ENCODE measurements at places on chromosomes 3 and 15.
A peak's percentile ranks its signal among the peaks of the same experiment; 100 is the strongest.

- peak; percentile 85 for DNase-seq
These were observed 4.7 kb upstream of the RNF13 start for GRCh38 chr3:149808209-149808829.

DNA sequence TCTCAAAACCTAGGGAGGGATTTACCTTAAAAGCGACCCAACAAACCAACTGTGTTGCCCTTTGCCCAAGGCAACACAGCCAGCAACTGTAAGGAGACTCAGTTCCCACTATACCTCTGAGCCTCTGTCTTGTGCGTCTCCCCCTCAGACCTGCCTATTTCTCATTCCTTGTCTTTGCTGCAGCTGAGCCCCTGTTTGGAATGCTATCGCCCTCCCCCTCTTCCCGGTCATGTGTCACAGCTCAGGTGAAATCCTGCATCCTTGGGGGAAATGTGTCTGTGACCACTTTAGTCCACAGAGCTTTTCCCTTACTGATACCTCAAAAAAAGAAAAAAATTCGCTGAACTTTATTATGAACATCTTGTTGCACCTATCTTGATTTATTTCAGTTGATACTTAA is 52.0 kb upstream of the LRIG1 start:
- no peak for DNase-seq

DNA sequence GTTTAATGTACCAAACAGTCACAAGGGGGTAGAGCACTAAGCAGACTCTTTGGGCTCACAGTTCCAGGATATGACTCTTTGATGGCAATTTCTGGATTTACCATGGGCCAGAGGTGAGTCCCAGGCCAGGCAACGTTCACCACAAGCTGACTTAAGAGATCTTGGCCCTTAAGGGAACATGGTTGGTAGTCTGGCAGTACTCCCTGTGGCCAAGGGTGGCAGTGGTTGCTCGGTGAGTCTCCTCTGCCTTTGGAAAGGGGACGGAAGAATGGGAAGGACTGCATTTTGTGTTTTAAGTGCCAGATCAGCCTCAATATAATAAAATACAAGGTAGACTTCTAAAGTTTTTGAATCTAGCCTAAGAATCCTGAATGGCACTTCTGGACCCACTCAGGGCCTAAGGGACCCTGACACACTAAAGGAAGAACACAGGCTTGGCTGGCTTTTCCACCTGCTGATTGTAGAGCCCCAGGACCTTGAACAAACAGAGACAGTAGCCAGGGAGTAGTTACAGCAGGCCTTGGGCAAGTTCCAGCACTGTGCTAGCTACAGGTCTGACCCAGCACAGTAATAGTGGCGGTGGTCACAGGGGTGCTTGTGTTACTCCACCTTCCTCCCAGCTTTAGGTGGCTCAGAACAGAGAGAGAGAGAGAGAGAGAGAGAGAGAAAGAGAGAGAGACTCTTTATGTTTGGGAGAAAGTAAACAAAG is 730.7 kb upstream of the ALCAM start:
- DNase-seq = no peak

GRCh38 chr3:131903988-131904415 is 130.8 kb downstream of the CPNE4 start:
- DNase-seq = peak; percentile 87

GRCh38 chr15:62244762-62245161 is 79.7 kb upstream of the C2CD4B start:
- no peak for DNase-seq

DNA sequence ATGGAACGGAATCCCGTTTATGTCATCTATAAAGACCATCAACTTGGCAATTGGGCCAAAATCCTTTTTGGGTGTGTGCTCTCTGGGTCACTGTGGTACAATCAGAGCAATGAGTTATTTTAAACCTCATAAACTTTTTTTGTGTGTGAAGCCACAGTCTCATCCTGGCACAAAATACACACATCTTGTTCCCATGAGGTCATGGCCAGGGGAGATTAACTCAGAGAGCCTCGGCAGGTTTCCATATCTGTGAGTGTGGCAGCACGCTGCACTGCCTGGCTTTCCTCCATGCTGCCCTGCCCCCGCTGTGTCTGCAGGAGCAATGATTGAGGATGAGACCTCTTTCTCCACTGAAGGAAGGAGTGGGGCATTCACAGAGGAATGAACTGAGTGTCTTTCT is 54.0 kb upstream of the DLG1 start:
- peak; percentile 84 for DNase-seq

GRCh38 chr3:89628856-89629670 is 521.6 kb downstream of the EPHA3 start:
- no peak for DNase-seq

DNA sequence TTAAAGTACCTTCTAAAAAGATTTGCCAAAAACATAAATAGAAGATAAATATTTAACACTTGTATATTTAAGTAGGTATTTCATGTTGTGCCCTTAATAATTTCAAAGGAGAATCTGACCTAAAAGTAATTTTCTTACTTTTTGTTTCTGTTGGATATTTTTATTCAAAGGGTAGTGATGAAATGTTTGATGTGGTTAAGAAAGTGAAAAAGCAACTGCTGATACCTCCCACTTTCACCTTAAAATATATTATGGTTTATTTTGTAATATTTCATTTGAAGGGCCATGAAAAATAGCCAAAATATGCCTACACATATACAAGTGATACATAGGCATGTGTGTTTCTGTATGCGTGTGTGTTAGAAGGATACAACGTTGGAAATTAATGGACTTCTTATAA is 5.8 kb upstream of the SLITRK3 start:
- no peak for DNase-seq

- no peak for DNase-seq
These were observed 257.5 kb downstream of the LRTM1 start for GRCh38 chr3:54670201-54671000.

- no peak for DNase-seq
These were observed 380.2 kb downstream of the ULK4 start for GRCh38 chr3:41581700-41582099.

DNA sequence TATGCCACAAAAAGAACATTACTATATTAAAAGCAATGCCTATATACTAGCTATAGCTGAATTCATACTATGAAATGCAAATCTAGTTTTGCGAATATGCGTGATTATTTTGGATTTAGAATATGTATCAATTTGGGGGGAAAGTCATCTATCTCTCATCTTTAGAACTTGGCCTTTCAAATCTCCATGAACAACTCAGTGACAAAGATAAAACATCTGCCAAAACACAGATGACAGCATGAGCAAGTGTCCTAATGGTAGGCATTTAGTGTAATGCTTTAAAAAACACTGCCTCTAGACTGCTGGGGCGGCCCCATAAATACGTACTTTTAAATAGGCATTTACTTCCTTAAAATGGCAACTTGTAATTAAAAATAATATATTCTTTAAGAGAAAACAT is 2.7 kb downstream of the CD47 start:
- no peak for DNase-seq

GRCh38 chr3:27171113-27171512 is 198.1 kb downstream of the NEK10 start:
- DNase-seq = no peak

DNA sequence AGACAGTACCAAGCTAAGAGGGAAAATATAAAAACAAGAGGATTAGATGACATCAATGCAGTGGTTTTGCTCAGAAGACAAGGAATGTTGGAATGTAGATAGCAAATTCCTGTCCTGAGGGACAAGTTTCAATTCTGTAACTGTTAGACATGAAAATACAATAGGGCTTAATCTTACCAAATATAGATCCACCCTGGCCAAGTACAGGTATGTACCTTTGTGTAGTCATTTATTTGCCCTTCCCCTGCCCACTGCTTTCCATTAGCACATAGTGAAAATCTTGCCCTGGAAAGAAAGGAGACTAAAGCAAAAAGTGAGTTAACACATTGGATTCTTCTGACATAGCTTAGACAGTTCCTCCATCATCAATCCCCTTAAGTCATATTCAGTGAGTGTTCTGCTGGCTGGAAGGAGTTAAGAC is 389.0 kb upstream of the THBS1 start:
- DNase-seq = peak; percentile 44

DNA sequence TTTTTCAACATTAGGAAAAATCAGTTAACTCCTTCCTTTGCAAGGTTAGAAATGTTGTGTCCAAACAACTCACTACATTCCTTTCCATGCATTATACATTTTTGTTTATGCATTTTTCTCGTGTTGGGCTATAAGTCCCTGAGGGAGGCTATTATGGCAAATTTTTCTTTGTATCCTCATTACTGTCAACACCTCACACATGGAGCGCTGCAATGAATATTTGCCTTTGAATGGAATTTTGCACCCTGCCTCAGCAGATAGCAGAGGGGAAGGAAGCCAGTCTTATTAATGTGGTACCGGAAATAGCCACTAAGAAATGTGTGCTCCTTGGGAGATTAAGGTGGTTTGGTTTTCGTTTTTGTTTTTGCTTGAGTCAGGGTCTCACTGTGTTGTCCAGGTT is 134.7 kb downstream of the THSD4 start:
- no peak for DNase-seq

- peak; percentile 38 for DNase-seq
These were observed 100.1 kb downstream of the IGF2BP2 start for GRCh38 chr3:185724761-185725160.

- no peak for DNase-seq
These were observed 136.2 kb downstream of the EPHB1 start for GRCh38 chr3:134931045-134931785.

- no peak for DNase-seq
These were observed 8.5 kb upstream of the MUSTN1 start for GRCh38 chr3:52843108-52843865.

- DNase-seq = no peak
These were observed 73.5 kb upstream of the MBNL1 start for GRCh38 chr3:152195206-152195605.

GRCh38 chr15:100890850-100891249 is 11.2 kb downstream of the ALDH1A3 start:
- no peak for DNase-seq

DNA sequence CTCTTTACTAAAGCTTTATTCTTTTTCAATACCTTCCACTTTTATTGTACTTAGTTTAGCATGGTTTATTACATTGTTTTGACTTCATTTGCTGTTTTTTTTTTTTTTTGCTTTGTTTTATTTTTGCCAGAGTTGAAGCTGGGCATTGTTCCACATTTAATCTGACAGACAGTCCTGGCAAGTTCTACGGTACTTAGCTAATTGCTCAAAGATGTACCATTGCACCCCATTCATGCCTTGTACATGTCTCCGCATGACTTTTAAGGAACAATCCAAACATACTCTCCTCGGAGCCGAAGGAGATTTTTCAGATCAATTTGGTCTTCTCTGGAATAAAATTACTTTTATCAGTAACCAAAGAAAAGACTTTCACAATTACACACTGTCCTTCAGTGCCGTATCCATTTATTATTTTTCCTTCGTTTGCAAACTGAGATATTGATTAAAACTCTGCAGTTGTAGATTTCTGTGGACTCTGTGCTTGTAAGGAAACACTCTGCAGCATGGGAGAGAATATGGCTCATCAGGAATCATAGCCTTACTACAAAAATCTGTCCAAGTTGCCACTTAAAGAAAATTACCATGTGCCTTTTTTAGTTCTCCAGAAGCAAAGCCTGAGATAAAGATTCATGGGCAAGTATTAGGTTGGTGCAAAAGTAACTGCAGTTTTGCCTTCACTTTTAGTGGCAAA is 952.0 kb downstream of the AGBL1 start:
- no peak for DNase-seq

DNA sequence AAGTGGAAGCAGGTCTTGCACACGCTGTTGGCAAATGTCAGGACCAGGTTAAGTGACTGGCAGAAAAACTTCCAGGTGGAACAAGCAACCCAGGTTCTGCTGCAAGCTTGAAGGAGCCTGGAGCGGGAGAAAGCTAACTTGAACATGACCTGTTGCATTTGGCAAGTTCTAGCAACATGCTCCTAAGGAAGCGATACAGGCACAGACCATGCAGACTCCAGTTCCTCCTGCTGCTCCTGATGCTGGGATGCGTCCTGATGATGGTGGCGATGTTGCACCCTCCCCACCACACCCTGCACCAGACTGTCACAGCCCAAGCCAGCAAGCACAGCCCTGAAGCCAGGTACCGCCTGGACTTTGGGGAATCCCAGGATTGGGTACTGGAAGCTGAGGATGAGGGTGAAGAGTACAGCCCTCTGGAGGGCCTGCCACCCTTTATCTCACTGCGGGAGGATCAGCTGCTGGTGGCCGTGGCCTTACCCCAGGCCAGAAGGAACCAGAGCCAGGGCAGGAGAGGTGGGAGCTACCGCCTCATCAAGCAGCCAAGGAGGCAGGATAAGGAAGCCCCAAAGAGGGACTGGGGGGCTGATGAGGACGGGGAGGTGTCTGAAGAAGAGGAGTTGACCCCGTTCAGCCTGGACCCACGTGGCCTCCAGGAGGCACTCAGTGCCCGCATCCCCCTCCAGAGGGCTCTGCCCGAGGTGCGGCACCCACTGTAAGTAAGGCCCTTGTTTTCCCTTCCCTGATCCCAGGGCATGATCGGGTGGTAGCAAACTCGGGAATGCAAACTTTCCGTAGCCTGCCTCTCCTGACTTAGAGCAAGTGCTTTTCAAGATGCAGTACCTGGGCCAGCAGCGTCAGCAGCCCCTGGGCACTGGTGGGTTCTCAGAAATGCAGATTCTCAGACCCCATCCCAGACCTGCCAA is 759 bp downstream of the GALNT15 start:
- DNase-seq = no peak

DNA sequence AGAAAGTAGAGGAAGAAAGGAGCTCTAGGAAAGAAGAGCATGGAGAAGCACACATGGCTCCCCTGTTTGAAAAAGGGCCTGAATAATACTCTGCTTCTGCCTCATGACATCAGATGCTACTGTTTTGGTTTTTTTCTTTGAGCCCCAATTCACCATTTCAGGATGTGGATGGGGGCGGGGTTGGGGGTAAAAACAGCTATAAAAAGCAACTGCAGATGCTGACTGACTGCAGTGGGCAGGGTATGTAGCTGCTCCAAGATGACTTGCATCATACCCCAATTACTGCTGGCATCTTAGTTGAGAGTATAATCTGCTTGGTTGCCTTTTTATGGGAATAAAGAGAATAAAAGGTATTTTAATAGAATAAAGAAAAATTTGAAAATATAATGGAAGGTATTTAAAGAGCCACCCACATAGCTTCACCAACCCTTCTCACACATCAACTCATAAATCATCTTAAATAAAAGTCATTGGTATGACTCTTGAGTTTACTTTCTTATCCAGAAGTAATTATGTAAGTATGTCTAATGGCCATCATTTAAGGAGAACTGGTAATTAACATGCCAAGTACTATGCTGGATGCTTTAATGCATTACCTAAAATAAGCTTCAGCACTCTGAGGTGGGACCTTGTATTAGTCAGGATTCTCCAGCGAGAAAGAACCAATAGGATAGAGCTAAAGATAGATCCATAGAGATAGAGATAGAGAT is 36.4 kb upstream of the TMEM45A start:
- DNase-seq = no peak

Data from AG08395 (cell line).